ENCODE measurements at places on chromosomes 5 and 9. TPM values are rescaled to one million over a fixed set of nuclear protein-coding genes. Genes with fewer than 3 reads are reported as not detected.
A peak's percentile ranks its signal among the peaks of the same experiment; 100 is the strongest.

- DNase-seq: no peak
These were observed 33.5 kb upstream of the SNAPC3 start for GRCh38 chr9:15389173-15389572.

DNA sequence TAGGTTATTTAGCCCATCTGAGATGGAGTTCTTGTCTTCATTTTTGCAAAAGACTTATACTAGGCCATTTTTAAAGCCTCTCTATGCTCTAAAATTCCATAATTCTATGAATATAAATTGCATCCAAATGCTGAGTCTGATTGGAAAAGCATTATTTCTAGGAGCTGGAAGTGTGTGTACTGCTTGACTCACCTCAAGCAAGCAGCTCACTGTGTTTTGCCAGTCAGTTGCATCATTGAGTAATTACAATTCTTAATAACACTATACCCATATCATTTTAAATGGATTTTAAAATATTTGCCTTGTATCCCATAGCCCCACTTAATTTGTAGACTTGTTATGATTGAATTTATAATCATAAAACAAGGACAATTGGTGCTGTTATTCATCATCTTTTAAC, 161.0 kb downstream of the PAM start:
- DNase-seq: no peak

- no peak for DNase-seq
These were observed 72.3 kb downstream of the RAPGEF1 start for GRCh38 chr9:131667576-131667975.

- DNase-seq: peak; percentile 77
These were observed 146.1 kb upstream of the RPS23 start for GRCh38 chr5:82424211-82424610.

GRCh38 chr5:95956021-95956899, 5.4 kb downstream of the ELL2 start:
- peak; percentile 7 for DNase-seq

IL5 gene
- not detected for polyA plus RNA-seq

All from muscle of back (tissue), 13 donors.